Stimulated activated CD8-positive, alpha-beta memory T cell treated with anti-CD3 and anti-CD28 coated beads, Interleukin-15, amount 100 ng/mL, for 1 hour (primary cell): ENCODE measurements at places on chromosomes 3 and 15.

DNA sequence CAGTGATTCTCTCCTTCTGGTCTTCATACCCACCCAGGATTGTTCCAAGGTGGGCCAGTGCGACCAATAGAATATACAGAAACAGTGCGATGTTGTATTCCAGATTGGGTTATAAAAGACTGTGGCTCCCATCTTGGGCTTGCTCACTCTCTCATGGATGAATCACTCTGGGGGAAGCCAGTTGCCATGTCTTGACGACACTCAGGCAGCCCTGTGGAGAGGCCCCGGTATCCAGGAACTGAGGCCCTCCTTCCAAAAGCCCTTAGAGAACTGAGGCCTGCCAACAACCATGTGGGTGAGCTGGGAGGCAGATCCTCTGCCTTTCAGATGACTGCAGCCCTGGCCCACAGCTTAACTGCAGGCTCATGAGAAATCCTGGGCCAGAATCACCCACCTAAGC, 57.2 kb downstream of the SH3GL3 start:
- DNase-seq, result no peak

DNA sequence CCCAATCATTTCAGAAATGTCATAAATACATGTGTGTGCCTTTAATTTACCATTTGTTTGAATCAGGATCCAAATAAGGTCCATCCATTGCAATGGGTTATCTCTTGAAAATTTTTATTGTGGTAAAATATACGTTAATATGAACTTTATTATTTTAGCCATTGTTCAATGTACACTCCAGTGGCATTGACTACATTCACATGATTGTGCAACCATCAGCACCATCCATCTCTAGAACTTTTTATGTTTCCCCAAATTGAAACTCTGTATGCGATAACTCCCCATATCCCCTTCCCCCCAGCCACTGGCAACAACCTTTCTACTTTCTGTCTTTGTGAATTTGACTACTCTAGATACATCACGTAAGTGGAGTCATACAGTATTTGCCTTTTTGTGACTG, 12.0 kb downstream of the CRTAP start:
- DNase-seq, result no peak

GRCh38 chr15:77010857-77011256, 15.9 kb downstream of the PSTPIP1 start:
- DNase-seq, result no peak

GRCh38 chr15:64141798-64142512, 9.6 kb upstream of the SNX22 start:
- no peak for DNase-seq

GRCh38 chr15:37359101-37359892, 258.9 kb upstream of the MEIS2 start:
- DNase-seq, result no peak

GRCh38 chr3:127469760-127470159, 120.8 kb downstream of the TPRA1 start:
- DNase-seq, result no peak

- DNase-seq, result no peak
Measured at GRCh38 chr3:30356866-30357753, 249.3 kb upstream of the TGFBR2 start.

- DNase-seq, result no peak
Measured at GRCh38 chr15:29522373-29523276, 253.0 kb upstream of the NSMCE3 start.

DNA sequence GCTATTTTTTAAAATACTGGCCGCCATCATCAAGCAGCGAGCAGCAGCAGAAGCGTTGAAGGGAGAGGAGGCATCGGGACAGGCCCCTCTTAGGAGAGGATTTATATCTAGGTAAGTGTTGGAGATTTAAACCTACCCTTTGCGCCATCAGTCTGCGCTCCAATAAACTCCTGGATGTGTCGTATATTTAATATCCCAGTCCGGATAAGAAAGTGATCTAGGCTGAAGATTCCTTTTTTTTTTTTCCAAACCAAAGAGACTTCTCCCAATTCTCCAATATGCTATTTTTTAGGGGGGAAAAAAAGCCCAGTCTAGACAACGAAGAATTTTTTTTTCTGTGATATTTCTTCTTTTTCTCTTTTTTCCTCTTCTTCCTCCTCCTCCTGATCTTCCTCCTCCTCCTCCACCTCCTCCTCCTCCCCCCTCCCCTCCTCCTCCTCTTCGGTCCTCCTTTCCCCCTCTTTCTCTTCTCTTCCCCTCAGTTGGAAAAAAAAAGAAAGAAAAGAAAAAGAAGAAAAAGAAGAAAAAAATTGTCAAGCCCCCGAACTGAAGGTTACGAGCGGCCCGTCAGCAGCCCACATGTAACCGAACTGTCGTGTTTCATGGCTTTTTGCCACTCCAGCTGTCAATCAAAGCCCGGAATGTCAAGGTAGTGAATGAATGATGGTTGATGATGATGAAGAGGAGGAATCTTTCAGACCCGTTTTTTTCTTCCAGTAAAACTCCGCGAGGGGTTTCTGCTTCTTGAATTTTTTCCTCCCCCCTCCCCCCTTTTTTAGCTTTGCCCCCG, 835 bp downstream of the MEIS2 start:
- DNase-seq, result no peak

GRCh38 chr15:96334705-96335410, 4.4 kb downstream of the NR2F2 start:
- DNase-seq, result no peak

DNA sequence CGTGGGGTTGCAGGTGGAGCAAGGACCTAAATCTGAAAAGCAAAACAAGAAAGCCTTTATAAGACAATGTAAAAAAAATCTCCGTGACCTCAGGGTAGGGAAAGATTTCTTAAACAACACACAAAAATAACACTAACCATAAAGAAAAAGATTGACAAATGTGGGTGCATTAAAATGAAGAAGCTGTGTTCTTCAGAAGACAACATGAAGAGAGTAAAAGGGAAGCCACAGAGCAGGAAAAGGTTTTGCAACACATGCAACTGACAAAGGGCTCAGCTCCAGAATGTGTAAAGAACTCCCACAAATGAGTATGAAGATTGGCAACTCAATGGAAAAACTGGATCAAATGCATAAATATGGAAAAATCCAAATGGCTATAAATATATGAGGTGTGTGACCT, 74.2 kb downstream of the MAGEF1 start:
- no peak for DNase-seq

- DNase-seq, result no peak
Measured at GRCh38 chr3:143848704-143849103, 436 bp upstream of the SLC9A9 start.

DNA sequence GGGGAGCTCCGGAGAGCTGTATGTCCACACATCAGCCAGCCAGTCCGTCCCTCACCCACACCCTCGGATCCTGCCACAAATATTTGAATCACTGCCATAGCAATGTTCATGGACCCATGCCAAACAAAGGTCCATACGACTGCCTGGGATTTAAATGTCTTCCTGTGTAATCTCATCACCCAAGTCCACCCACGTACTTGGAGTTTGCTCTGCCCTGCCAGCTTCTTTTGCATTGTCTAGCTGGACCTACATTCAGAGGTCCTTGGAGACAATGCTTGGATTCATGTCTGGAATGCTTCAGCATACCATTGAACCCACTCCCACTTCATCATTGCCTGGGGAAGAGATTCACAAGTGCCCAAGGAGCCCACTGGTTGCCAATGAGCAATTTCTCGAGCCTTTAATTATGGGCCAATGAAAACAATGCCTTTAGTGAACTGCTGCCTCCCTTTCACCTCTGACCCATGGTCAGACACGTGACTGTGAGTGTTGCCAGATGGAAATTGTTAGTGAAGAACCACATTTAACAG, 90.4 kb upstream of the PHLDB2 start:
- no peak for DNase-seq

- DNase-seq, result peak; percentile 32
Measured at GRCh38 chr15:89177633-89178306, 43.6 kb downstream of the RLBP1 start.

- DNase-seq, result no peak
Measured at GRCh38 chr3:60933824-60934223, 317.4 kb downstream of the FHIT start.

GRCh38 chr15:65194826-65195547, 9.8 kb upstream of the CLPX start:
- DNase-seq, result no peak

GRCh38 chr3:52931889-52932288, 34.5 kb upstream of the STIMATE start:
- no peak for DNase-seq

DNA sequence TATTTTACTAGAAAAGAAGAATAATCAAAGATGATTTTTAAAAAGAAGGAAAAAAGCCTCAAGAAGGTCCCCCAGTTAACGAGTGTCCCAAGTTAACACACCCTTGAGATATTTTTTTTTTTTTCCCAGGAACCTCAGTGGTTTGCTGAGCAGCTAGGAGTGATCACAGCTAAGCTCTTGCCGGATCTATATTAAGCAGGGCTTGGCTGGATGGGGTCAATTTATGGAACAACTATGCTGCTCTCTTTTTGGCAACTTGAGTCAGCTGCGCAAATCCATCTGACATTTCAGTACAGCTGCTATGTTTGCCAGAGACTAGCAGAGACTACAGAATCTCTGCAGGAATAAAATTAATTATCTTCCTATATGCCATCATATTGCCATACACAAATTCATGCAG, at the start of gene LMOD3:
Gene LMOD3, minus strand, starts transcription at position 193 of the 400 bp plus-strand sequence. CDS start 209 bp downstream, outside the sequence.
- DNase-seq, result no peak

DNA sequence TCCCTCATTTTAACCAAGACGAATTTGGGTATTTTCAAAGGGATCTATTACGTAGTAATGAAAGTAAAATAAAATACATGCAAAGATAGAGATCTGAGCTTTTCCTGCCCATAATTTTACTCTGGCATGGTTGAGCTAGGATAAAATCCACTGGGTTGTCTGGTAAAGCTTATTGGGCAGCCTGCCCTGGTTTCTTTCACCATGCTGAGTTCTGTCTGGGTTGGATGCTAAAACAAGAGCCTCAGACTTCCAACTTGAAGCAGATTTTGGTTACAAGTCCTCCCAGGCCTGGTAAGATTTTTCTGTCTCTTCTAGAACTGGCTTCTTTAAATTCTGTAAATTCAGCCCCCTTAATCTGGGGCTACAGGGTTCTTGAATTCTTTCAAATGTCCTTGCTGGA, 86.8 kb downstream of the SAMMSON start:
- no peak for DNase-seq

DNA sequence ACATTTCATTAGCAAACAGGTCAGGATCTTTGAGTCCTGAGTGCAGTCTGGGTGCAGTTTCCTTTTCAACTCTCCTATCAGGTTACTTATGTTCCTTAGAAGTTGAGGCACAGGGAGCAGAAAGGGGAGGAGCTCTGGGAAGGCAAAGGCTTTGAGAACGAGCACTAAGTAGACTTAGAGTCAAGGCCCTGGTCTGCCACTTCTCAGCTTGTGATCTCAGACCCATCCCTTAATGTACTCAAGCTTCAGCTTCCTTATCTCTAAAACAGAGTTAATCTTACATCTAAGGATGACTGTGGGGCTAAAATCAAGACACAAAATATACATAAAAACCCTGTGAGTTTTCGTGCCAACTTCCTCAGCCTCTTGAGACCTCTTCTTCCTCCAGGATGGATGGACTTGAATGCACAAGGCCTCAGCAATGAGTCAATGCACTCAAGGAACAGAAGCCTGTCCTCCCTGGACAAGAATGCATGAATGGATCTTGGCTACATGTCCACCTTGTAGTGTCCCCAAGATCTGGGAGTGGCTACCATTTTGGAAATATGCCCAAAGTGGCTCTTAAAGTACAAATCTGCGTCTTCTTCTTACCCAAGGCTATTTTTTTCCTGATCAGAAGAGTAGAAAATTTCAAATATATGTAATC, 105.1 kb downstream of the WDR76 start:
- no peak for DNase-seq

DNA sequence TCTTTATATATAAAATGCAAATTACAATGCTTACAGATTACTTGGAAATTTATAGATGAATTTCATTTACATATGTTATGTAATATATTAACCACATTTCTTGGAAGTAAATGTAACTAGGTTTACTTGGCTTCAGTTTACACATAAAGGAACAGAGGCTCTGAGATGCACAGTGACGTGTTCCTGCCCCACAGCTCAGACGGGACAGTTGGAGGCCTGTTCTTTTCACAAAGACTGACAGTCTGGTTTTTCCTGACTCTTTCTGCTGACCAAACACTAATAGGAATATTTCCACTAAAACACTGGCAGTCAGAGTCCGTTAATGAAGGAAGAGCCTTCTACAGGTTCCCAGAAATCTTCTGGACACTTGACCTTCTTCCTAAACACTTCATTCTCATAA, 336.1 kb downstream of the MFSD1 start:
- no peak for DNase-seq

GRCh38 chr3:20064796-20065564, 24.7 kb downstream of the KAT2B start:
- DNase-seq, result no peak

GRCh38 chr3:30756218-30756617, 138.2 kb downstream of the GADL1 start:
- DNase-seq, result no peak

DNA sequence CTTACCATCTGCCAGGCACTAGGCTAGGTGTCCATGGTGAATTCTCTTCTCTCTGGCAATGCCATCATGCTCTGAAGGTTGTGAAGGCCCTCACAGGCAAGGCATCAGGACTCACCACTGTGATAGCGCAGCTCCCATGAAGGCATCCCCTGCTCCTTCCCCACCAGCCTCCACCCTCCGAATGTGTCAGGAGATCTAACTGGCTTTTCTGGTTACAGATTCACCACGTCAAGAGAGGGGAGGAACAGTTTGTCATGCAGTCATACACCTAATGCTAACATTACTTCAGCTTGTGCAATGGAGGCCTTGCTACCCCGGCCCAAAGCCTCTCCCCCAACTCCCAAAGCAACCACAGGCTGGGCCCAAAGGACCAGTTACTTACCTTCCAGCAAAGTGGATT, 8.9 kb upstream of the CMTM8 start:
- DNase-seq, result no peak

- DNase-seq, result no peak
Measured at GRCh38 chr3:184552296-184552695, 9.3 kb upstream of the EPHB3 start.

DNA sequence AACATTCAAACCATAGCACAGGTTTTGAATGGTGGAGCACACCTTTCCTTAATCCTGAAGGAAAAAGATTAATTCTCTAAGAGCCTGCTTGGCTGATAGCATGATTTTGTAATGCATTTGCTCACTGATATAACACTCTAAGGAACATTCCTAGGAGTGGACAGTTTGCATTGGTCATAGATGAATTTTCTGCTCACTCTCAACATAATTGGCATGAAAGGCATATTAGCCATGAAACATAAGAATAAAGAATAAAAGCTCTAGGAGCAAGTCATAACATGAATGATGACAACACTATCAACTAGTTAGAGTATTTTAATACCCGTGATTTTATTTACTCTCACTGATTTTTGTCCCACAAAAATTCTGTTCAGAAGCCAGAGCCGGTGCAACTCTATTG, 34.3 kb upstream of the LRTM1 start:
- DNase-seq, result no peak
